ENCODE measurements at places on chromosomes 5 and 9.

GRCh38 chr5:114185274-114185673, 176.6 kb upstream of the KCNN2 start:
- DNase-seq, result no peak

GRCh38 chr9:6924149-6924548, 166.4 kb downstream of the KDM4C start:
- no peak for DNase-seq

GRCh38 chr5:96595300-96596090, 66.7 kb upstream of the CAST start:
- DNase-seq, result no peak

GRCh38 chr5:149936044-149936699, 8.4 kb downstream of the PDE6A start:
- DNase-seq, result no peak

- no peak for DNase-seq
These were observed 297.4 kb downstream of the TENT4A start for GRCh38 chr5:7010591-7010990.

GRCh38 chr9:20394969-20395368, 227.3 kb downstream of the MLLT3 start:
- DNase-seq, result no peak

- no peak for DNase-seq
These were observed 218.5 kb downstream of the TLE1 start for GRCh38 chr9:81470864-81471263.

DNA sequence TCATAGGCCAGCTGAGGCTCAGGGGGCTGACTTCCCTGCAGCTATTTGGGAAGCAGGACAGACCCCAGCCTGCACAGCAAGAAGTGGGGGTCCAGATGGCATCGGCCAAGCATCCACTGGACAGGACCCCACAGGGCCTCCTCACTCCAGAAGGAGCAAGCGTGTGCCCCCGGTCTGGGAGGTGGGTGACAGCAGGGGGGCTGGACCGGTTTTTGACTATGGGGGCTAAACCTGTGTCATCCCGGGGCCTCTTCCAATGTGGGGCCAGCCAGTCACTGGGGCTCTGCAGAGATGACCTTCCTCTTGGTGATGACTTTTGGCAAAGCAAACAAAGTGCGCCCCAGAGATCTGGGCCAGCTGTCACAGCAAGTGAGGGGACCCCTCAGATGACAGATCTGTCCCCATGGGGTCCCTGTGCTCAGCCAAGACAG, 163.9 kb downstream of the OLFM1 start:
- no peak for DNase-seq

DNA sequence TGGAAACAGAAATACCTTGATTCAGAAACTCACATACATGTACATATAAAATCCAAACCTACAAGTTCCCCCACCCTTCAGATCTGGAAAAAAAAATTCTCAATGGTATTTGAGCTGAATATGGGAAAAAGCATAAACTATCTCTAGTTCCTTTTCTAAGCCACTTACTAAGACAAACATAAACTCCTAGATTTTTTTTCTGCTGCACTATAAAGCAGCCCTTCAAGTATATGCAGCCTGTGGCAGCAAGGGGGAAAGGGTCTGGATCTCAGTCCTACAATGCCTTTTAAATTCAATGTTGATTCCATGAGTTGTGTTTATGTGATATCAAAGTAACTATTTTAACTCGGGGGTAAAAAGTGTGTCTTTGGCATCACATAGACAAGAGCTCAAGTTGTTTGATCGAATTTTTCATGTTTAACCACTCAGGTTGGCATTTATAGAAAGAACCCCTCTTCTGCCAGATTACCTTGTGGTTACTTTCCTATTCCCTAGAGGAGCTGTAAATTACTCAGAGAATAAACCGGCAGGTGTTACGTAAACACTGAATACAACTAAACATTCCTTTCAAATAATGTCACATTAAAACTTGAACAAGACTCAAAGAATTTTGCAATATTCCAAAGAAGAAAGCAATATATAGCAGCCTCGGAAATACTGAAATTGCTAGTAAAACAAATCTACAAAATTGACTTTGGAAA, 91.8 kb upstream of the FER start:
- DNase-seq, result no peak

DNA sequence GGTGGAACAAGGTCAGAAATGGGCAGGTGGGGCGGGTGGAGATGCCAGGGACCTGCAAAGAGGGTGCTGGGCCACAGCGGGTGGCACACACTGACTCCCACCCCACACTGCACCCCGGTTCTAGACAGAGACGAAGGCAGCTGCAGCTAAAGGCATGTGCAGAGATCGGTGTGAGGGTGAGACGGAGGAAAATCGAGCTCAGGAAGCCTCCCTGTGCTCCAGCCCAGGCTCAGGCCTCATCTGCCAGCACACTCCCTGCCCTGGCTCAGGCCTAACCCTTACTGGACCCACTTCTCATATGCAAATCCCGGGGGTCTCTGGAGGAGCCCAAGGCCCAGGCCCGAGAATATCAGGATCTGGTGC, 130.8 kb upstream of the PPP1R26 start:
- DNase-seq, result no peak

GRCh38 chr5:57559110-57559635, 76.6 kb upstream of the ACTBL2 start:
- no peak for DNase-seq

DNA sequence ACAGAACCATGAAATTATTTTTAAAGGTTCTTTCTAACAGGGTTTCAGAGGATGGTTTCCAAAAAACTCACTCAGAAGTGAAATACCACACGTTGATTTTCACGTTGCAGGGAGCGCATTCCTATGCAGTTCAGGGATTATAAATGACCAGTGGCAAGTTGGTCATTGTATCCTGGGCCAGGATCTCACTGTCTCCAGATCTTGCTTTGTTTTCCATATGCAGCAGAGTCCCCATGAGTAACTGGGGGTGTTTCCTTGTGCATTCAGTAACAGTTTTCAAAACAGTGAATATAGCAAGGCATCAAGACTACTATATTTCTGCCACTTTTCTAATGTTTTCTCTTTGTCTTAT, 1064.9 kb upstream of the DMAC1 start:
- DNase-seq, result no peak

DNA sequence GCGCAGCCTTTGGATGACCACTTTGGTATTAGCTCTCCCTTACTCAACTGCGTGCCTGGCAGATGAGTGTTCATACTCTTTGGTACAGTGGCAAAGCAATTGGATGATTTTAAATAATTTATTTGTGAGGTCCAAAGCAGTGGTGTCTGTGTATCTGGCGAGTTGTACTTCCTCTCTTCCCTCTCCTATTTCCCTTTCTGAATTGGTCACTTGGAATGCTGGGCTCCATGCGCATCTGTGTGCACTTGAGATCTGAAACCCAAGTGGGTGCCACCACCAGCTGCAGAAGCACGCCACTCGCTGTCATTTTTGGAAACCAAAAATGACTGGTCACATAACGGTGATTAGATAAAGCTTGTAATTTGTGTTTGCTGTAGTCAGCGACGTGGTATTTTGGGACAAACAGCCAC, 386.0 kb upstream of the KLF4 start:
- no peak for DNase-seq

DNA sequence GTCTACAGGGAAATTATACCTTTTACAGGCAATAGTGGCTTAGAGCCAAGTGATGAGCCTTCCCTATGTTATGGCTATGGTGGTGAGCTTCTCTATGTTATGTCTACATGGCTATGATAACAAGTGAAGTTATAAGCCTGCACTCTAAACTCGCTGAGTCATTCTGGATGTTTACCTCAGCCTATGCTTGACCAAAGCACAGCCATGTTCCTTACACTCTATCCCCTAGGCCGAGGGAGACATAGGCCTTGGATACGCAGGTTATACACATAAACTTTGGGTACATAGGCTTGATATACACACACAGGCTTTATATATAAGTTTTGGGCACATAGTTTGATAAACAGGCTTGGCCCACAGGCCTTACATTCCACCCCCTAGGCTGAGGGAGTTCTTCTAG, 13.8 kb downstream of the DMAC1 start:
- DNase-seq, result no peak

DNA sequence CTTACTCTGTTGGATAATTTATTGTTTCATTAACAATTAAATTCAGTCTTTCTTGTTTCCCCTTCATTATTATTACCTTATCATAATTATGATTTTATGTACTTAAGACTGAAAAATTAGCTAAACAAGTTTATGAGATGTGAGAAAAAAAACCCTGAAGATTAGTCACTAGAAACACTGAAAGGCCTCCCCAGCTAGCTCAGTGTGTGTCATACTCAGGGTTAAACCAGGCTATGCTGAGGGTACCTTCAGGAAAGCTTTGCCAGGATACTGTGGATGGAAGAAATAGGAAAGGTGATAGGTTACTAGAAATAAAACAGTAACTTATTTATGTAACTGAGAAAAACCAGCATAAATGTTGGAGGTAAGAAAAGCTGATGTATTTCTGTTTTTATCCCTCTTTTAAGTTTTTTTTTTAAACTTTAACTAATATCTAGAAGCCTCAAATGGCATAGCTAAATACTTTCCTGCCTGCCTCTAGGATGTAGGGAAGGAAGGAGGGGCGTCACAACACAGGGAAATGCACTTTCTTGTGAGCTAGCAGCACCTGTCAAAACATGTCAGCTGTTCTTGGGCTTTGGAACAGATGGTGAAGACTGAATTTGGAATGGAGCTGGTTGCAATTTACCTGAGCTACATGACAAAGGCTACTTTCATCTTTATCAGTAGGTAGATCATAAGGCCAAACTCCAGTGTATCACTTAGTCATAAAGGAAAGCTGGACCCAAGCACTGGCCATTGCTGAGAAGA, 24.2 kb downstream of the NMRK1 start:
- DNase-seq, result no peak

DNA sequence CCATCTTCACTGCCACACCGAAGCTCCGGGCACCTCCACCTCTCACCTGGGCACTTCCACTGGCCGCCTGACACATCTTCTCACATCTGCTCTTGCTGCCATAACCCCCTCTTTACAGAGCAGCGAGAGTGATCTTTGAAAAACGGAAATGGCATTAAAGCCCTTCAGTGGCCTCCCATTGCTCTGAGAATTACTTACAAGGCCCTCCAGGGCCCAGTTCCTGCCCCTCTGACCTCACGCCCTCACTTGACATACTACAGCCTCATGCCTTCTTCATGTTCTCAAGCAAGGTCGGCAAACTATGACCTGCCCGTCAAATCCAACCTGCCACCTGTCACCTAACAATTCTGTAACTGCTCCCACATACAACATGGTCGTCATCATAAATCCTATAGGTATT, 187.3 kb downstream of the NR3C1 start:
- no peak for DNase-seq

DNA sequence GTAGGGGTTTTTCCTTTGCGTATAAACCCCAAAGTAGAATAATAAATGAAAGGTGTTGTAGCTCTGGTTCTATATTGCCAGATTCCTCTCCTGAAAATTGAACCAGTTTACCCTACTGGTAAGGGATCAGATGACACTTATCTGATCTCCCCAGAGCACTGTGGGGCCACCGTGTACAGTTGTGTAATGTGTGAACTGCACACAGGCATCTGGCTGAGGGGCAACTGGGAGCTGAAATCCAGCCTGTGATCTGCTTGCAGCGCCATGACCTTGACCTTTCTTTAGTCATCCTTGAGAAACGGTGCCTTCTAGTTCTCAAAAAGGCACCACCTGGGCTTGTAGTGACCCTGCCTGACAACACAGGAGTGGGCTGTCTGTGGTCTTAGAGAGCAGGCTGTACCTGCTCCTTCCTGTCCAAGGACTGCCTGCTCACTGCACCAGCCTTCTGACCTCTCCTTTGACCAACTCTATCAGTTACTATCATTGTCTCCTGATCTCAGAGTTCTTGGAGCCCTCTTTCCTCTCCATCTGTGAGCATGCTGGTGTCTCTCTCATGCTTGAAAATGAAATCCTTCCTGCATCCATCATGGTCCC, 40.2 kb downstream of the PDE6A start:
- DNase-seq, result no peak

- DNase-seq, result no peak
These were observed 58.1 kb upstream of the TMEM215 start for GRCh38 chr9:32725066-32725860.

DNA sequence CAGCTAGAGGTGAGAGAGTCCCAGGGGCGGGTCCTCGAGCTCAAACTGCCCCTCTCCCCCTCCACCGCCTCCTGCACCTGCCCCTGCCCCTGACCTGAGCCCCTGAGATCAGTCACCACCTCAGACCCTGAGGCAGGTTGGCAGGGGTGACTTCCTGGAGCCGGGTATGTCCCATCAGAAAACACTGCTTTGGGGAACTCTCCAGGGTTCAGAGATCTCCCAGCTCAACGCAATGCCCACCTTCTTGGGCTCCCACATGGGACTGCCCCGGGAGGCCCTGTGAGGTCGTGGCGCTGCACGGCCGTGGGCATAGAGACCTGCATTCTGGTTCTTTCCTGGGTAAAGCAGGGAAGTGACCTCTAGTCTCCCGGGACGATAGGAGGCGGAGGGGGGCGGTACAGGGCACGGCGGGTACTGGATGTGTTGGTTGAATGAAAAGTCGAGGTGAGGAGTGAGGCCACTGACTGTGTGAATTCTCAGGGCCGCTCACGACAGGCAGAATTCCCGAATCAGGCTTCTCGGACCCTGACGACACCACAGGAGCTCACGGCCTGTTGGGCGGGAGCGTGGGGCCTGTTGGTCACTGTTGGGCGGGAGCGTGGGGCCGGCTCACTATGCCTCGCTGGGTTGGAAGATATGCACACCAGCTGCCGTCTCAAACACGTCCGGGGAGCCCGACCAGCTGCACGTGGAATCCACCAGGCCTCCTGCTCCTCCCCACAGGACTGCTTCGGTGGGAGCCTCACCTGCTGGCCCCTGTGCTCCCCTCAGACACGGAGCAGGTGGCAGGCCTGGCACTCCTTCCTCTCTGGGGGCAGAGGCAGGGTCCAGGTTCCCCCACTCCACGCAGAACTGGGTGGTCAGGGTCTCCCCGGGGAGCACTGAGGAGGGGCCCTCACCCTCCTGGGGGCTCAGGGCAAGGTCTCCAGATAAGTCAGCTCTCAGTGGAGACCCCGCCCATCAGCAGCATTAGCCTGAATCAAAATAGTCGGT, 178.0 kb upstream of the PPP1R26 start:
- no peak for DNase-seq

DNA sequence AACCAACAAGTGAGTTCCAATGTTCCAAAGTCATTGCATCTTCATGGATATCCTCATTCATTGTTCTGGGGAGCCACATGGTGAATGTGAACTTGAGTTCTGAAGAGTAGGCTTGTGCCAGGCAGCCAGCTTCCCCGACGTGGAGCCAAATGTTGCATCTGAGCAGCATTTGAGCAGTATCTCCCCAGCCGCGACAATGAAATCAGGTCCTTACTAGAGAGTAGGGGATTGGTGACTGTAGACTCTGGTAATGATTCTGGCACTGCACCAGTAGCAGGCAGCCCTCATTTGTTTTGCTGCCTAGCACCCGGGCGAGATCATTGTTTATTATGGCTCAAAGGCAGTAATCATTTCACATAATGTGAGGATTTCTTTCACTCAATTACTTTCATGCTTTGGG, 451.4 kb upstream of the C9orf72 start:
- no peak for DNase-seq

GRCh38 chr9:11779971-11780370, 913.2 kb upstream of the TYRP1 start:
- no peak for DNase-seq

GRCh38 chr9:88852794-88853193, 138.5 kb upstream of the S1PR3 start:
- DNase-seq, result no peak
